H4 (cell line): ENCODE measurements at places on chromosomes 3 and 15.

DNA sequence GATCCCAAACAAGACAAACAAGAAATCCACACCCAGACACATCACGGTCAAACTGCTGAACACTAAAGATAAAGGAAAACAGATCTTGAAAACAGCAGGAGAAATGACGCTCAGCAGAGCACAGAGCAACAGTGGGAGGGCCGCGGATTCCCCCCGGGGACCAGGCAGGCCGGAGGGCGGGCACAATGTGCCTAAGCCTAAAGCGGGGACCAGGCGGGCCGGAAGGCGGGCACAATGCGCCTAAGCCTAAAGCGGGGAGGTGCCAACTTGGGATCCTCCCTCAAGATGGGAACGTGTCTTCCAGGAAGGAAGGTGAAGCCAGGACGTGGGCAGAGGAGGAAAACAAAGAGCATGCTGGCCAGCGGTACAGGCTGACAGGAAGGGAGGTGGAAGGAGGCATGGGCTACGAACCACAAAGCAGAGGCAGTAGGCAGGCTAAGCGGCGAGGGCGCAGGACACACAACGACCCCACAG, 31.1 kb downstream of the CYFIP1 start:
- DNase-seq: no peak

DNA sequence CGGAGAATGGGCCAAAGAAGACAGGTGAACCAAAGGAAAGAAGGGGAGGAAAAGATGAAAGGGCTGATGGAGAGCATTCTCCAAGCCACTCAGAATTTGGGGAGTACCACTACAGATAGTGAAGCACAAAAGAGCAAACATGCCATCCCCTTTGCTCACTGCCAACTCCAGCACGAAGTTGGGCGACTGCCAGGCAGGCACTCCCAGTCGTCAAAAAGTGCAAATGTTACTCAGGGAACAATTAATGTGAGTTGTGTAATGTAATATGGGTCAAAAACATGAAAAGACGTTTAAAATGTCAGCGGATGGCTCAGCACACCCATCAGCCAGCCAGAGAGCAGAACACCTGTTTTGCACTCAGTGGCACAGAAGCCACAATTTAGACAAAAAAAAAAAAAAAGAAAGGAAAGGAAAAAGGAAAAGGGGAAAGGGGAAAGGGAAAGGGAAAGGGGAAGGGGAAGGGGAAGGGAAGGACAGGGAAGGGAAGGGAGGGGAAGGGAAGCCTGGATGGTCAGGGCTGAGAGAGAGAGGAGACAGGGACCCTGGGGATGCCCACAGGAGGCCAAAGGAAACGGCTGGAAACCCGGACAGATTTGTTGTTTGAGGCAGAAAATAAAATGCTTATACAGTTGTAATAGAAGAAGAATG, 82.7 kb downstream of the COL8A1 start:
- no peak for DNase-seq

- no peak for DNase-seq
Measured at GRCh38 chr3:189210251-189210770, 38.5 kb downstream of the TPRG1 start.

- DNase-seq: peak; percentile 14
Measured at GRCh38 chr3:94115482-94115881, 52.6 kb downstream of the NSUN3 start.

- no peak for DNase-seq
Measured at GRCh38 chr3:153767601-153768560, 353.3 kb upstream of the ARHGEF26 start.

DNA sequence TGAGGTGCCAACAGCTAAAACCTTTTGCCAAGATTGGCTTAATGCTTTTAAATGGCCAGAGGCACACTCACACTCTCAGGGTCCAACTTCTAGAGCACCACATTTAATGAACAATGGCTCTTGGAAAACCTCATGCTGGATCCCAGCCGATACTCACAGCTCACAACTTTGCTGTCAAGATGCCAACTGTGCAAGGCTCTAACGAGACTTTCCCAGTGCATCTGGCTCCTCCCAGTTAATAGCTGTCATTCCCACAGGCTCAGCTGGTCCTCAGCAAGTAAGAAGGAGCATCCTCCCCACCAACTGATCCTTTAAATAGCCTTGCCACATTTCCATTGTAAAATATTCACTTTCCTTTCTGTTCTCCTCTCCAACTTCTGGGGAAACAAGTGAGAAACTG, 20.3 kb upstream of the FRMD4B start:
- no peak for DNase-seq

- no peak for DNase-seq
Measured at GRCh38 chr15:35771746-35772442, 225.9 kb upstream of the DPH6 start.

DNA sequence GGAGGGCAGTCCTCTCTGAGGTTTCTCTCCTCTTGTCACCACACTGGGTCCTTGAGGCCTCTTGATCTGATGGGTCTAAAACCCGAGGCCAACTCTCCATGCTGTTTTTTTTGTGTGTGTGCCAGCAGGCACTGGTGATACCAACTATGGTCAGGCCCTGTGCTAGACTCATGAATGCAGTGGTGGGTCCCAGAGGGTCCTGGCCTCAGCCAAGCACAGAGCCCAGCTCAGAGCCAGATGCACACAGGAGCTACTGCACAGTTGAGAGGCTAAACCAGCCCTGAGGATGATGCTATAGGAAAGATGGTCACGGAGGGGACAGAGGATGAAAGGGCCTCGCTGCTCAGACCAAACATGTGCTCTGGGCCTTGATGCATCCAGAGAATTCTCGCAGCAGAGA, 33.5 kb downstream of the RAB6B start:
- DNase-seq: no peak

DNA sequence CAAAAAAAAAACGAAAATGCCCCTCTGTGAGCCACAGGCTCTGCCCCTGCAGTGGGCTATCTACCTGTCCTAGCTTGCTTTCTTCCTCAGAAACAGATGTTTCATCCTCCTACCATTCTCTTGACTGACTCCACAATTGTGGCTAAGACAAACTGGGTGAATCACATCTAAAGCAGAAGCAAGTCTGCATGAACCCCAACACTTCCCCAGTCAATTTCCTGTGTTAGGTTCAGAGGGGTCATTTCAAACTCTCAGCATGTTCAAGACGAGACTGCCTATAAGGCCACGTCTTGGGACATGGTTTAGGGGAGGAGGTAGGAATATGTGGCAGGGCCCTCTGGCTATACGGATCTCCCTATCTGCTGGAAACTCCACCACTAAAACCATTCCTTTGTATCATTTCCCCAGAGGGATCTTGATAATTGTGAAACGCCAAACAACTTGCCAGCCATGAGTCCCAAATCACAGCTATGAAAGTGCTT, 28.6 kb upstream of the ANKDD1A start:
- no peak for DNase-seq

DNA sequence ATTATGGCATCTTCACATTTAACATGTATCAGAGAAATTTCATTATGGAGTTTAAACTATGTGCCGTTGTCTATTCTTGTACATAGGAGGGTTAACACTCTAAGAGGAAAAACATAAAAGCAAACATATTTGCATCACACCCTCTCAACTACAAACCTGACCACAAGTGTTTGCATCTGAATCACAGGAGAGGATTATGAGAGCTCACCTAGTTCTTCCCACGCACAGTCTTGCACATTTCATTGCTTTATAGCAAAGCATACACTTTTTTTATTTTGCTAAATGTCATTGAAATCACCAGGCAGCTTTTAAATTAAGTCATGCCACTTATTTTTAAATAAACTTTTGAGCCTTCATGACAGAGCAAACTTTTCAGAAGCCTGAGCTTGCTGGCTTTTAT, 12.5 kb downstream of the TRAT1 start:
- DNase-seq: no peak

GRCh38 chr3:50230794-50231125, 5.2 kb upstream of the GNAI2 start:
- no peak for DNase-seq

- no peak for DNase-seq
Measured at GRCh38 chr3:3772920-3773319, 26.3 kb upstream of the LRRN1 start.

- no peak for DNase-seq
Measured at GRCh38 chr15:92682741-92683510, 27.4 kb upstream of the FAM174B start.

- DNase-seq: no peak
Measured at GRCh38 chr15:80565988-80566387, 129.1 kb upstream of the ABHD17C start.

DNA sequence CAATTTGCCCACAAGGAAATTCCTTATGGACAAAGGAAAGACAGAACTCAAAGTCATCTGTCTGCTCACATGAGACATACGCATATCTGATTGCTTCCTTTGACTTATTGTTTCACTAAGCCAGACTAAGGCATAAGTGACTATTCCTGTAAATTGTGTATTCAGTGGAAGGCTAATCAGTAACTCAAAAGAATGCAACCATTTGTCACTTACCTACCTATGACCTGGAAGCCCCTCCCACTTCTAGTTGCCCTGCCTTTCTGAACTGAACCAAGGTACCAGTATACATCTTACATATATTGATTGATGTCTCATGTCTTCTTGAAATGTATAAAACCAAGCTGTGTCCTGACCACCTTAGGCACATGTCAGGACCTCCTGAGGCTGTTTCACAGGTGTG, 53.5 kb upstream of the PROK2 start:
- DNase-seq: no peak

- no peak for DNase-seq
Measured at GRCh38 chr3:13134166-13134878, 61.1 kb upstream of the IQSEC1 start.

- DNase-seq: peak; percentile 66
Measured at GRCh38 chr3:10738688-10739372, 77.2 kb upstream of the SLC6A11 start.

DNA sequence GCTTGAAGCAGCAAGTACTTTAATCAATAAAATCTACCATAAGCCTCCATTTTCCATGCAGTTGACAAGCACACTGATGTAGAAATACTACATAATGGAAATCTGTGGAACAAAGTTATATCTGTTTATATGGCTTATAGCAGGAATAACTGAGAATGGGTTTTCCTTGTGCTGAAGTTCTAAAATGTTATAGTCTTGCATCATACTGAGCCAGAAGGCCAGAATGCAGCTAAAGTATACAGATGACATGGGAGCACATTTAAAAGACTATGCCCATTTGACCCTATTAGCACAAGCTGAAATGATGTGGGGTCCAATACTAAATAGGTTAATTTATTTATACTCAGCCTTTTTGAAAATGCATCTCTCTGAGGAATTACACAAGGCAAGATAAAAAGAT, 25.1 kb downstream of the SLC24A5 start:
- DNase-seq: no peak

GRCh38 chr3:188827576-188827975, 344.2 kb upstream of the TPRG1 start:
- no peak for DNase-seq

- DNase-seq: no peak
Measured at GRCh38 chr15:80834402-80834801, 55.2 kb downstream of the CEMIP start.

- no peak for DNase-seq
Measured at GRCh38 chr3:193621127-193621526, 28.1 kb downstream of the OPA1 start.

- no peak for DNase-seq
Measured at GRCh38 chr3:100221159-100221558, 39.6 kb upstream of the TBC1D23 start.

DNA sequence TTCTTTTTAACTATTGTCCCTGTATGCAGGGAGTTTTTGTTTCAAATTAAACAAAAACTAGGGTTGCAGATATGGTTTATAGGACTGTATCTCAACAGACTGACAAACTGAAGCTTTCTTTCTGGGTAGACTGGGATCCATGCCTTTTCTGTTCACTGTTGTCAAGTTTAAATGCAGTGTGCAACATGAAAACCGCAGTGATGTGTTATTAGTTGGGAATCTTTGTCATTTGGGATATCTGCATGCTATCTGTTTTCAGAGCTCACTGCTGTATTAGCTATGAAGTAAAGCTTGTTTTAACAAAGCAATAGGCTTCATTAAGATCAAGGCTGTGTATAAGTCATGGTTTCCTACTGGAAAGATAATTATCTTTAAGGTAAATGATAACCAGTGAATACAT, 21.4 kb upstream of the MCF2L2 start:
- no peak for DNase-seq

DNA sequence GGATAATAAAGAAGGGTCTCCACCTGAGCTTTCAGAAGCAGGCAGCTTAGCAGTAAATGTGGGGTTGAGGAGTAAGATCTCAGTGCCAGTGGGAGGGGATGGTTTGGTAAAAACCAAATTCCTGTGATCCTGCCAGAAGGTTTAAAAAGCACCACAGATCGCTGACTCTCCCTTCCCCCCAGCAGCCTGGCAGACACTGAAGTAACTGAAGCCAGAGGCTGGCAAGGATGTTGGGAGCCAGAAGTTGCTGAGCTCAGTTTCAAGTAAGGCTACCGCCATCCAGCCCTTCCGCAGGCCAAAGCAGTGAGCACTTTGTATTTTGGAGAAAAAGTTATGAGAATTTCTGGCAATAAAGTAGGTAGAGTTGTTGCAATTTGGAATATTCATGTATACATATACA, 246.4 kb downstream of the ZNF621 start:
- DNase-seq: no peak

- no peak for DNase-seq
Measured at GRCh38 chr3:118766306-118766669, 268.4 kb downstream of the IGSF11 start.

DNA sequence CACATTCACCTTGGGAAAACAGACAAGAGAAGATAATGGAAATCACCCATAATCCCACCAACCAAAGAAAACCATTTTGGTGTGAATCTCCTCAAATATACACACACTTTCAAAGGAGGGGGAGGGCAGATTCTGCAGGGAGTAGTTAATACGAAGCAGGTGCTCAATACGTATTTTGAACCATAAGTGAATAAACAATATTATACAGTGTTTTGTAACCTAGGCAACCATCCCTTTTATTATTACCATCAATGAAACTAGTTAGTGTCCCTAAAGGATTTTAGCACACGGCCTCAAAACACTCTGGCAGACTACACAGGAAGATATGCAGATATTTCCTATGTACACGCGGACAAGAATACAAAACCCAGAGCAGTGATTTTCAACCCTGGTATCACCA, 6.1 kb downstream of the OSBPL10 start:
- DNase-seq: no peak

DNA sequence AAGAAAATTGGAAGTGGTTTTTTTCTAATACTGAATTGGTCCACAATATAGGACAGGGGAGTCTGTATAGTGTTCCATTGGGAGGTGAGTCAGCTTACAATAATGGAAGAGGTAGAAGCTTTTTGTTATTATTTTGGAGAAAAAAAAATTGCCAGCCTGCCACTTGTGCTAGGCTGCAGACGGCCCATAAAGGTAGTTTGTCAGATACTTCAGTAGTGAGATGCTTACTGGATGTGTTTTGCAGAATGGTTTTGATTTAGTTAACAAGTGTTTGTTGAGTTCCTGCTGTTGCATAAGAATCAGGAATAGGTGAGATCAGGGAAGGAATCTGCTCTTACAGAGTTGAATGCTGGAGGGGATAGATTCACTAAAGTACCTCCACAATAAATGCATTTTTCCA, 1.0 kb downstream of the DTWD1 start:
- no peak for DNase-seq

DNA sequence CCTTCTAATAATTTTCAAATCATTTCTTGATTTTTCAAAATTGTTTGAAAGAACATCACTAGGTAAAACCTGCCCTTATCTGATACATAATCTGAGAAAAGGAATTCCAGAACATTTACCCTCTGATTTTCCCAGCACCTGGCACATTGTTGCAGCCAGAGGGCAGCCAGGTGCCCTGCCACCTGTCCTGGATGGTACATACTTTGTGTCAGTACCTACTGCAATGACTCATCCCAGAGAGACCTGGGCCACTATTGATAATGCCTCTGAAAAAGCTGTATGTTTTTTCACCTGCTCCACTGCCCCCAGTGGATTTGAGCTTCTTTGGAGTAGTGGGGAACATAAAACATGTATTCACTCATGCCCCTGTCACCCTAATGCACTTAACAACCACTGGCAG, 648.9 kb upstream of the GBE1 start:
- no peak for DNase-seq
